Natural killer cell (primary cell): ENCODE measurements at places on chromosomes 6 and 20. TPM values are rescaled to one million over a fixed set of nuclear protein-coding genes. Genes with fewer than 3 reads are reported as not detected.
A peak's percentile ranks its signal among the peaks of the same experiment; 100 is the strongest.

GRCh38 chr20:12570371-12570770 is 438.4 kb upstream of the SPTLC3 start:
- no peaks in the 10 kb centered on the region for H3K36me3 ChIP-seq
- no peaks in the 10 kb centered on the region for H3K27me3 ChIP-seq
- no peak overlapping the region for H3K4me3 ChIP-seq
- no peaks in the 10 kb centered on the region for H3K4me1 ChIP-seq

DNA sequence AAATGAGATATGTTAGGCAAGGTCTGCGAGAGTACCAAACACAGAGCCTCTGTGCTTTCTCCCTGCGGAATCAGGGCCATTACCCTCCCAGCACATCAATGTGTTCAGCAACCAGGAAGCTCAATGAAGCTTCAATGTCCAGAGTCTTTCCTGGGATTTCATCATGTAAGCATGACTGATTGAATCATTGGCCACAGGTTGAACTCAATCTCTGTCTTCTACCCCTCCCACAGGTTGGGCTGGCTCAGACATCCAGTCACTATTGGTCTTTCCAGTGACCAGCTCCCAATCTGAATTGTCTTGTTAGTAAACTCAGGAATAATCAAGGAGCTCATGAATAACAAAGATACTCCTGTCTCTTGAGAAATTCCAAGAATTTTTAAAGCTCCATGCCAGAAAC is 2.7 kb upstream of the DTD1 start:
- no peak overlapping the region for H3K4me3 ChIP-seq
- H3K27ac ChIP-seq: no peak overlapping the region
- peaks cover 14% of the 10 kb centered on the region for H3K4me1 ChIP-seq
- H3K36me3 ChIP-seq: no peaks in the 10 kb centered on the region

DNA sequence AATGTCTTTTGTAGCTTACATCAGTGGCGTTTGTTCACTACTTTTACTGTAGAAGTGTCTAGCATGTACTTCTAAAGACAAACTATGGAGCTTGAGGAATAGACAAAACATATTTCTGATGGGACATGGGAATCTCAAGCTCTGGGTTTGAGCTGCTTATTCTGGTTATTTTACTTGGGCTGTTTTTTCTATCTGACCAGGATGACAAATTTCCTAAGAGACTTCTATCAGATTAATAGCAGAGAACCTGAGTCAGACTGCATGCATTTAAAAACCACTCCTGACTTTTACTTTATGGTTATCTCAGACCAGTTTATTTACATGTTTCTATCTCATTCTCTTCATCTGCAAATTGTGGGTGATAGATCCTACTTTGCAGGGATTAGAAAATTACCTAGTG is 1282.3 kb upstream of the GJE1 start:
- no peak overlapping the region for H3K4me3 ChIP-seq
- no peaks in the 10 kb centered on the region for H3K27me3 ChIP-seq
- H3K4me1 ChIP-seq: no peaks in the 10 kb centered on the region
- no peak overlapping the region for H3K27ac ChIP-seq
- H3K36me3 ChIP-seq: no peaks in the 10 kb centered on the region

Gene CTCFL
- total RNA-seq: not detected

GRCh38 chr6:131778169-131778568 is 29.7 kb upstream of the ENPP1 start:
- H3K36me3 ChIP-seq: no peaks in the 10 kb centered on the region
- H3K4me1 ChIP-seq: no peaks in the 10 kb centered on the region
- no peak overlapping the region for H3K4me3 ChIP-seq
- H3K27me3 ChIP-seq: no peaks in the 10 kb centered on the region

GRCh38 chr6:33507261-33507660 is 52.9 kb downstream of the ZBTB9 start:
- no peaks in the 10 kb centered on the region for H3K36me3 ChIP-seq
- DNase-seq: no peak
- H3K4me1 ChIP-seq: peaks cover 5% of the 10 kb centered on the region

GRCh38 chr6:134352786-134353480 is 35.0 kb upstream of the SGK1 start:
- H3K4me3 ChIP-seq: no peak overlapping the region
- no peak for DNase-seq

DNA sequence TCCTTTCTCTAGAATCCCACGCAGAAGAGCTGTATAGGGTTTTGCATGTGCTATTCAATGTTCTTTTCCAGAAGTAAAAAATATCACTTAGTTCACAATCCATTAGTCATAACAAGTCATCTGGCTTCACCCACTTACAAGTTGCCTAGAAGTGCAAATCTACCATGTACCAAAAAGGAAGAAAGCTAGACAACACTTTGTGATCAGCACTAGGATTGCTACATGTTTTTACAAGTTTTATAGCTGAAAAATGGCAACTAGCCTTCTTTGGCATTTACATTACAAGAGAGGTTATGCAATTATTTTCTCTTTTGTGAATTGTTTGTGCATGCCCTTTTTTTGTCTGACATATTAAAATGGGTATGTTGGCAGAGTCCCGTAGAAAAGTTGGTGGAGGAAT is 85.6 kb upstream of the PTPRK start:
- DNase-seq: no peak
- H3K27ac ChIP-seq: no peak overlapping the region
- no peaks in the 10 kb centered on the region for H3K4me1 ChIP-seq
- no peak overlapping the region for H3K4me3 ChIP-seq
- H3K36me3 ChIP-seq: no peaks in the 10 kb centered on the region

Gene UST
- total RNA-seq: 11.9 TPM

Gene AIG1
- 8.9 TPM for total RNA-seq

GRCh38 chr20:59455402-59456341 is 148.7 kb upstream of the PHACTR3 start:
- DNase-seq: no peak
- no peaks in the 10 kb centered on the region for H3K27me3 ChIP-seq
- H3K27ac ChIP-seq: no peak overlapping the region
- no peaks in the 10 kb centered on the region for H3K36me3 ChIP-seq
- H3K4me1 ChIP-seq: no peaks in the 10 kb centered on the region

DNA sequence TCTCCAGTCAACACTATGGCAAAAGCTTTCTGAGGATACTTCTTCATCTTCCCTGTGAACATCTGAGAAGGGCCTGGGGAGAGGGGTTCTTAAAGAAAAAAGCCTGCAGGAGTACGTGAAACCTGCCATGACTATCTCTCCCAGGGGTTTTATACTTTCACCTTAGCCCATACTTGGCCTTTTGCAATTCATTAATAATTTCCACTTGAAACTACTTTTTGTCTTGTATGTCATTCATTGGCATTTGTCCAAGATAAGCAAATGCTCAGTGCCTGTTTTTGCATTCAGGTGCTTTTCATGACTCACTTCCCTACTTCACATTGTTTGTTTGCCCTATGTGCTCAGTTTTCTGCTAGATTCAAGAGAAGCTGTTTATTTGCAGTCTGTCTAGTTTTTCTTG is 580.3 kb upstream of the GJE1 start:
- H3K4me1 ChIP-seq: no peaks in the 10 kb centered on the region
- H3K27me3 ChIP-seq: no peaks in the 10 kb centered on the region
- no peak overlapping the region for H3K27ac ChIP-seq
- no peak for DNase-seq
- H3K36me3 ChIP-seq: no peaks in the 10 kb centered on the region

DNA sequence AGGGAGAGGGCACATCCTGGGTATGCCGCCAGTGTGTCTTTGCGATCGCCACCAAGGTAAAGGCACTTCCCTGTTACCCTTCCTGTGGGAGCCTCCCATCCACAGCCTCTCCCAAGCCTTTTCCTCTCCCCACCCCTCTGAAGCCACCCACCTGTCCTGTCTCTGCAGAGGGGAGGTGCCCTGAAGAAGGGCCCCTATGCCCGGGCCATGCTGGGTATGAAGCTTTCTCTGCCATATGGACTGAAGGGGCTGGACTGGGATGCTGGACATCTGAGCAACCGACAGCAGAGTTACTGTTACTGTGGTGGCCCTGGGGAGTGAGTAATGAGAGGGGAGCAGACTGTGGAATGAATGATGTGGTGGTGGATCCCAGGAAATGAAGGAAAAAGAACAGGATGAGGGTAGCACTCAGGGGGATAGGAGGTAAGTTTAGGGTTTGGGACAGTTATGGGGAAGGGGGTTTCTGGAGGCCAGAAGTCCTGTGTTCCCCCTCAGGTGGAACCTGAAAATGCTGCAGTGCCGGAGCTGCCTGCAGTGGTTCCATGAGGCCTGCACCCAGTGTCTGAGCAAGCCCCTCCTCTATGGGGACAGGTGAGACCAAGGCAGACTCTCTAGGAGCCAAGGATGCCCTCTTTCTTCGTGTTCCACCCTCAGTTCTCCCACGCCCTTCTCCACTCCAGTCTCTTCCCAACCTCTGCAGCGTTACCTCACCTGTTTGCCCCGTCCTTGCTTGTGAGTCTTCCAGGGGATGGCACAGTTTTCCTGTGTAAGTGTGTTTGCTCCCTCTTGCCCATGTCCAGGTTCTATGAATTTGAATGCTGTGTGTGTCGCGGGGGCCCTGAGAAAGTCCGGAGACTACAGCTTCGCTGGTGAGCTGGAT is 2.7 kb downstream of the PHF1 start:
- DNase-seq: no peak
- peaks cover 70% of the 10 kb centered on the region for H3K4me1 ChIP-seq
- peak overlapping the region; percentile 3 for H3K27ac ChIP-seq
- no peak overlapping the region for H3K4me3 ChIP-seq
- H3K27me3 ChIP-seq: no peaks in the 10 kb centered on the region

GRCh38 chr20:38049800-38050199 is 16.3 kb downstream of the RPRD1B start:
- no peak overlapping the region for H3K27ac ChIP-seq
- H3K4me1 ChIP-seq: no peaks in the 10 kb centered on the region
- peaks cover 51% of the 10 kb centered on the region for H3K36me3 ChIP-seq
- no peak for DNase-seq
- no peaks in the 10 kb centered on the region for H3K27me3 ChIP-seq
- no peak overlapping the region for H3K4me3 ChIP-seq

- no peak overlapping the region for H3K27ac ChIP-seq
- no peak for DNase-seq
- H3K4me3 ChIP-seq: no peak overlapping the region
- H3K36me3 ChIP-seq: no peaks in the 10 kb centered on the region
- H3K4me1 ChIP-seq: no peaks in the 10 kb centered on the region
- H3K27me3 ChIP-seq: no peaks in the 10 kb centered on the region
Measured at GRCh38 chr6:134816780-134817179, 133.1 kb downstream of the ALDH8A1 start.

GRCh38 chr20:63325554-63326313 is 32.7 kb downstream of the COL20A1 start:
- H3K4me3 ChIP-seq: no peak overlapping the region
- no peaks in the 10 kb centered on the region for H3K27me3 ChIP-seq
- peak overlapping the region; percentile 89 for H3K27ac ChIP-seq
- peaks cover 27% of the 10 kb centered on the region for H3K4me1 ChIP-seq

DNA sequence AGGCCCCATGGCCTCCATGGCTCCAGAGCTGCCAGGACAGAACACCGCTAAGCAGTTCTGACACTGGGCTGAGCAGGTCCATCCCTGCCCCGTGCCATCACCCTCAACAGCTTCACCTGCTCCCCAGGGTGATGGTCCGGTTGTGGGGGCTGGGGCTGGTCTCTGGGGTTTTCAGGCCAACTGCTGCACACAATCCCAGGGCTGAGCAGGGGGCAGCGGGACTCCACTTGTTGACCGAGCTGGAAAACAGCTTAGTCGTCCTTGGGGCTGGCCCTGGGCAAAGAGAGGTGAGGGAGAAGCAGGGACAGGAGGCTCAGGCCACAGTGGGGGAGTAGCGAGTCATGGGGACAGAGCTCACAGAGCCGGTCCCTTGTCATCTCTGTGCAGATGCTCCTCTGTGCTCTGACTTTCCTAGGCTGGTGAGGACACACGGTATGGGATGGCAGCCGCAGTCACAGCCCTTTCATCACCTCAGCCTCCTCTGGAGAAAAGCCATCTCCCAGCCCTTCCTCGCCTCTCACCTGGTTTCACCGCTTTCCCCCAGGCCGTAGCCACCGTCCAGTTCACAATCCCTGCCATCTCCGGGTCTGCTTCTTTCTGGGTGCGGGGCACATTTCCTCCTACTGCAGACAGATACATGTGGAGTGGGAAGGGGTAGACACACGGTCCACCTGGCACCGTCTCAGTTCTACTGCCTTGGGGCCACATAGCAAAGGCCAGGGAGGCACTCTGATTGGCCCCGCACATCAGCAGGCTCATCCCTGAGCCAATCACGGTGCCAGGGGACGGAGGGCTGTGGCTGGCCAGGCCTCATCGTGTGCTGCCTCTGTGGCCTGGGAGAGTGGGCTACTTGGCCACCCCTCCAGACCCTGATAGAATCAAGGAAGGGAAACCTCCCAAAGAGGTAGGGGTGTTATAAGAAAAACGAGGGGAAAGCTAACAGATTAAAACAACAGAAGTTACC is 19.1 kb downstream of the MDFI start:
- no peaks in the 10 kb centered on the region for H3K4me1 ChIP-seq
- H3K27ac ChIP-seq: no peak overlapping the region
- no peaks in the 10 kb centered on the region for H3K36me3 ChIP-seq
- no peak overlapping the region for H3K4me3 ChIP-seq
- H3K27me3 ChIP-seq: no peaks in the 10 kb centered on the region

- H3K27ac ChIP-seq: no peak overlapping the region
- H3K36me3 ChIP-seq: no peaks in the 10 kb centered on the region
- H3K4me3 ChIP-seq: no peak overlapping the region
Measured at GRCh38 chr20:16587066-16587465, 13.8 kb upstream of the KIF16B start.
